Lung (tissue), 17 donors: ENCODE measurements at places on chromosomes 1 and 21. TPM values are rescaled to one million over a fixed set of nuclear protein-coding genes. Genes with fewer than 3 reads are reported as not detected.

GRCh38 chr21:36395353-36396111, 10.3 kb downstream of the CHAF1B start:
- H3K4me1 ChIP-seq: no peaks in the 10 kb centered on the region
- H3K36me3 ChIP-seq: peaks cover 8% of the 10 kb centered on the region
- H3K4me3 ChIP-seq: no peak overlapping the region
- H3K27ac ChIP-seq: no peak overlapping the region
- no peaks in the 10 kb centered on the region for H3K27me3 ChIP-seq

- peak; percentile 53 for DNase-seq
- no peak overlapping the region for H3K27ac ChIP-seq
- H3K36me3 ChIP-seq: no peaks in the 10 kb centered on the region
- H3K4me3 ChIP-seq: no peak overlapping the region
Observed at GRCh38 chr1:180248731-180249681, 18.9 kb downstream of the LHX4 start.

DNA sequence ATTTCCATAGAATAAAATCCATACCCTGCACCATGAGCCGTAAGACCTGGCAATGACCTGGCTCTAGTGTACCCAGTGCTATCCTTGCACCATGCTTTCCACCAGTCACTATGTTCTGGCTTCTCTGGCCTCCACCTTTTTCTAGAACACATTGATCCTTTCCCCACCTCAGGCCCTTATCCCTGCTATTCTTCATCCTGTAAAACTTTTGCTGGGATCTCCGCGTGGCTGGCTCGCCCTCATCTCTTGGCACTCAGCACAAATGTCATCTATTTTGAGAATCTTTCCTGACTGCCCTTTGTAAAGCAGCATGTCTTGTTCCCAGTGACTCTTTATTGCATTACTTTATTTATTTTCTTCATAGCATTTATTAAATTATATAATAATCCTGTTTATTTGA, 169.8 kb upstream of the B3GALT2 start:
- no peaks in the 10 kb centered on the region for H3K36me3 ChIP-seq

DNA sequence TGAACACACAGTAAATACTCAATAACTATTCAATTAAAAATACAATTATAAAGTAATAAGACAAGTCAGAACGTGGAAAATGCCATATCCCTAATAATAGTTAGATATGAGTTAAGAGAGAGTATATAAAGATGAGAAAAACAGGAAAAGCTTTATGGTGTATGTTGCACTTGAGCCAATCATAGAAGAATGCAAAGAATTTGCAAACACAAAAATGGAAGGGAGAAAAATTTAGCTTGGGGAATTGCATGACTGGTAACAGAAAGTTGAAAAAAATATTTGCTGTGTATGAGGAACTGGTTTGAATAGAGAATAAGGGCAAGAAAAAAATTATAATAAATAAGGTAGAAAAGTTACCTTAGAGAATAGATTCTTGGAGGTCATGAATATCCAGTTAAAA, 739.6 kb upstream of the CXADR start:
- no peak overlapping the region for H3K4me3 ChIP-seq
- no peak for DNase-seq
- no peaks in the 10 kb centered on the region for H3K27me3 ChIP-seq
- no peaks in the 10 kb centered on the region for H3K4me1 ChIP-seq
- H3K36me3 ChIP-seq: no peaks in the 10 kb centered on the region

Gene PALMD
- total RNA-seq: 27.3 TPM

Gene TNNT2
- 6.8 TPM for total RNA-seq
